ENCODE measurements at places on chromosomes 16 and 17. TPM values are rescaled to one million over a fixed set of nuclear protein-coding genes. Genes with fewer than 3 reads are reported as not detected.

The IST1 gene
- 154 TPM for polyA plus RNA-seq

The MRTFB gene
- 20.2 TPM for polyA plus RNA-seq

DNA sequence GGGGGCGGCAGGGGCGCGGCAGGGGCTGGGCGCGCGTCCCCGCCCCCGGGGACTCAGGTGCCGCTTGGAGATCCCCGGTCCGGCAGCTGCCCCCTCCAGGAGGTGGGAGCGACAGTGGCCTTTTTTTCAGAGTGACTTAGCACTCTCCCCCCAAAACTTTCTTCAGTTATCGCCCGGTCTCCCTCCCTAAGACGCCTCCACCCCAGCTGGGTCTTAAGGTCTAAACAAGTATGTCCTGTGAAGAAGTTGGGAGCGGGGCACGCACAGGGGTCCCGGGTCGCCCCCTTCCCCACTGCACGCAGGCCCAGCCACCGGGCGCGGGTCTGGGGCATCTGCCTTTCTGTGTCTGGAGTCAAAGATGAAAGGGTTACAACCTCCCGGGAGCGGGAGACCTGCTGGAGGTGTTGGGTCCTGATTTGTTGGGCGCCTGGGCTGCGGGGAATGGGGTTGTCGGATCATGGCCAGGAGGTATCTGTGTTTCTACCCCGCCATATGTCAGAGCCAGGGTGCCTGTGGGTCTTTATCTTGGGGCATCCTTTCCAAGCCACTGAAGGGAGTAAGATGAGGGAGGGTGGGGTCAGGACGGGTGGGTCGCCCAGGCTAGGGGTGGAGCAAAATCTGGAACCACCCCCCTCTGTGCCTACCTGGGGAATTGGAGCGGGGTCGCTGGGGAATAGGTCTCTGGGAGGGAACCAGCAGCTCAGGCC, 757 bp downstream of the FMNL1 start:
- DNase-seq, result no peak

GRCh38 chr16:55479430-55480140, 587 bp downstream of the MMP2 start:
- DNase-seq, result no peak

- no peak for DNase-seq
These were observed 100.6 kb downstream of the ENGASE start for GRCh38 chr17:79174905-79175856.

- DNase-seq, result peak; percentile 98
These were observed at the start of gene TNRC6C for GRCh38 chr17:77957857-77958715. Gene TNRC6C, plus strand, starts transcription at chr17:77958703. Its CDS starts 45,504 bp downstream, at chr17:78004207.

- no peak for DNase-seq
These were observed 5.9 kb downstream of the CLEC19A start for GRCh38 chr16:19291475-19291874.
